ENCODE measurements at places on chromosomes 7 and 10.

GRCh38 chr10:120423431-120424197 is 33.4 kb upstream of the PLPP4 start:
- peak; percentile 34 for DNase-seq

GRCh38 chr10:120948889-120949608 is 97.9 kb downstream of the WDR11 start:
- DNase-seq: no peak

DNA sequence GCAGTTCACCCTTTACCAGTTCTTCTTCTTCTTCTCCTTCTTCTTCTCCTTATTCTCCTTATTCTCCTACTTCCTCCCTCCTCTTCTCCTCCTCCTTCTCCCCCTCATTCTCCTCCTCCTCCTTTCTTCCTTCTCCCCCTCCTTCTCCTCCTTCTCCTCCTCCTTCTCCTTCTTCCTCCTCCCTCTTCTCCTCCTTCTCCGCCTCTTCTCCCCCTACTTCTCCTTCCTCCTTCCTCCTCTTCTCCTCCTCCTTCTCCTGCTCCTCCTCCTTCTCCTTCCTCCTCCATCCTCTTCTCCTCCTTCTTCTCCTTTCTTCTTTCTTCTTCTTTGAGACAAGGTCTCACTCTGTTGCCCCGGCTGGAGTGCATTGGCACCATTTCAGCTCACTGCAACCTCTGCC is 58.0 kb upstream of the LRGUK start:
- DNase-seq: no peak

- DNase-seq: no peak
Measured at GRCh38 chr10:115624448-115624847, 531.3 kb downstream of the ATRNL1 start.

DNA sequence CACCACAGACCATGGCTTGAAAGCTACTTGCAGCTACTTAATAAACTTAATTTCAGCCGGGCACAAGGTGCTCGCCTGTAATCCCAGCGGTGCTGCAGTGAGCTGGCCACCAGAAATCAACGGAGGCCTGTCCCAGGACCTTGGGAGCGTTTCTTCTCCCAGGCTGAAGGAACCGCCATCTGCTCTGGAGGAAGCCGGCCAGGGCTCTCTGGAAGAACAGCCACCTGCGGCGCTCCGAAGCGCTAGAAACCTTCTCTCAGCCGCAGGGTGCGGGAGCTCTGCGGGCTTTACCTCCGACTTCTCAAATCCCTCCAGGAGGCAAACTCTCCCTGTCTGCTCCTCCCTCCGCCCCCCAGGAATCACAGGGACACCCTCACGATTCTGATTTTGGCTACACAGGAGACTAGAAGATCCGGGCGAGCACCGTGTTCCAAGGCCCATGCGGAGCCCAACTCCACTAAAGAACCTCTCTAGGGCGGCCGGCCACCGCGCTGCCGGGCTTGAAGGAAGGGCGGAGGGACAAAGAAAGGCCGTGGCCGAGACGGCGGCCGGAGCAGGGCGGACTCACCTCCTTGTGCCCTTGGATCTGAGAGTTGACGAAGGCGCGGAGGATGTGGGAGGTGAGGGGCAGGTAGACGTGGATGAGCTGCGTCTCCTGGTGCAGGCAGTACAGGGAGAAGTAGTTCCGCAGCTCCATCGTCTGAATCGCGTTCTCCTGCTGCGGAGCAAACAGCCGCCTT is 14.4 kb downstream of the NUDT1 start:
- DNase-seq: no peak

GRCh38 chr7:86889501-86889900 is 170.0 kb downstream of the ELAPOR2 start:
- no peak for DNase-seq

GRCh38 chr10:80413271-80413996 is 5.1 kb downstream of the PRXL2A start:
- no peak for DNase-seq

DNA sequence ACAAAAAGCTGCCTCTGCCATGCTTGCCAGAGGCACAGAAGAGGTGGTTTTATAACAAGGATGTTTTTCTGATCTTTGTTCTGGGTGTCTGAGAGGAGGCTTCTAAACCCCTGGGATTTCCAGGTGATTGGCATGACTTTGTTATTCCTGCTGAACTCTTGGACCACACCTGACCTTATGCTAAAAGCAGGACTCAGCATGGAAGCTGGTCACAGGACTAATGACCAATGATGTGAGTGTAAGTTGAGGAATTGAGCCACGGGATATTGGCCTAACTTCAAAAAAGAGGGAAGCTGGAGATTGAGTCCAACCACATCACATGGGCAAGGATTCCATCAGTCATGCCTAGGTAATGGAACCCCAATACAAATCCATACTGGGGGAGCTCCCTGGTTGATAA is 437.9 kb downstream of the POM121L12 start:
- no peak for DNase-seq

- DNase-seq: no peak
Measured at GRCh38 chr10:55223352-55223751, 422.3 kb upstream of the PCDH15 start.

Measured in hematopoietic multipotent progenitor cell (in vitro differentiated cells).